ENCODE measurements at places on chromosomes 1 and 21.

- no peak overlapping the region for H3K27ac ChIP-seq
- no peaks in the 10 kb centered on the region for H3K27me3 ChIP-seq
- H3K36me3 ChIP-seq, result peaks cover 37% of the 10 kb centered on the region
- no peak for DNase-seq
Measured at GRCh38 chr1:150469291-150469690, 17.9 kb upstream of the TARS2 start.

DNA sequence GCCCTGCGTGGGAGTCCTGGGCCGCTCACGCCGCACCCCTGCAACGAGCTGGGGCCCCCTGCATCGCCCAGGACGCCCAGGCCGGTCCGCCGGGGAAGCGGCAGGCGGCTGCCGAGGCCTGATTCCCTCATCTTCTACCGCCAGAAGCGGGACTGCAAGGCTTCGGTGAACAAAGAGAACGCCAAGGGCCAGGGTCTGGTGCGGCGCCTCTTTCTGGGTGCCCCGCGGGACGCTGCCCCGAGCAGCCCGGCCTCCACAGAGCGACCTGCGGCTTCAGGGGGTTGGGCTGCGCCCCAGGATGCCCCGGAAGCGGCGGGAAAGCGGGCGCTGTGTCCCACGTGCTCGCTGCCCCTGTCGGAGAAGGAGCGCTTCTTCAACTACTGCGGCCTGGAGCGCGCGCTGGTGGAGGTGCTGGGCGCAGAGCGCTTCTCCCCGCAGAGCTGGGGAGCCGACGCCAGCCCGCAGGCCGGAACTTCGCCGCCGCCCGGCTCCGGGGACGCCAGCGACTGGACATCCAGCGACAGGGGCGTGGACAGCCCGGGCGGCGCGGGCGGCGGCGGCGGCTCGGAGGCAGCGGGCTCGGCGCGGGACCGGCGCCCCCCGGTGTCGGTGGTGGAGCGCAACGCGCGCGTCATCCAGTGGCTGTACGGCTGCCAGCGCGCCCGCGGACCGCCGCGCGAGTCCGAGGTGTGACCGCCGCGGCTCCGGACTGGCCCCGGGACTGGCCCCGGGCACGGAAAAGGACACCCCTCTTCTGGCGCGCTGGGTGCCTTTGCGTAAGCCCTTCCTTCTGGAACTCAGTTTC is 2.7 kb downstream of the FAM110D start:
- H3K4me1 ChIP-seq, result peaks cover 32% of the 10 kb centered on the region
- H3K36me3 ChIP-seq, result no peaks in the 10 kb centered on the region
- peak overlapping the region; percentile 52 for H3K4me3 ChIP-seq
- H3K27ac ChIP-seq, result no peak overlapping the region
- peak; percentile 69 for DNase-seq

- peak; percentile 27 for DNase-seq
- no peak overlapping the region for H3K27ac ChIP-seq
- H3K4me1 ChIP-seq, result peaks cover 32% of the 10 kb centered on the region
- H3K36me3 ChIP-seq, result no peaks in the 10 kb centered on the region
- peak overlapping the region; percentile 68 for H3K4me3 ChIP-seq
- H3K27me3 ChIP-seq, result peaks cover 91% of the 10 kb centered on the region
Measured at GRCh38 chr1:180230791-180231505, 884 bp downstream of the LHX4 start.

GRCh38 chr1:89453123-89453972 is 71.3 kb upstream of the LRRC8B start:
- H3K36me3 ChIP-seq, result no peaks in the 10 kb centered on the region
- H3K4me3 ChIP-seq, result no peak overlapping the region

DNA sequence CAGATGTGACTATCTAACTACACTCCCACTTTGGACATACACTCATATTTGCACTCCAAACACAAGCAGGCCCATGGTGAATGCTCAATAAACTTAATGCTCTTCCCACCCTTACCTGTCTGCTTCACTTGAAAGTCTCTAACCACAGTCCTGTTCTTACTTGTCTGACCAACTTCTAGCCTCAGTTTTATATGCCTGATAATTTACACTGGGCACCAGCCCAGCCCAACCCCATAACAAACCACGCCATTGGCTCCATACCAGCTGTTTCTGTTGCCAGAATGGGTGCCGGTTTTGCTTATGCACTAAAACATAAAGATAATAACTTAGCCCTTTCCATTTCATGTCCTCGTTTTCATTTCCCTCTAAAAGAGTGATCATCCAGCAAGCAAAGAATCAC is 395.4 kb downstream of the NTNG1 start:
- no peaks in the 10 kb centered on the region for H3K4me1 ChIP-seq
- H3K4me3 ChIP-seq, result no peak overlapping the region
- H3K36me3 ChIP-seq, result no peaks in the 10 kb centered on the region
- no peak overlapping the region for H3K27ac ChIP-seq
- peaks cover 4% of the 10 kb centered on the region for H3K27me3 ChIP-seq
- no peak for DNase-seq

- H3K36me3 ChIP-seq, result no peaks in the 10 kb centered on the region
- H3K27me3 ChIP-seq, result peaks cover 23% of the 10 kb centered on the region
- no peaks in the 10 kb centered on the region for H3K4me1 ChIP-seq
- H3K27ac ChIP-seq, result no peak overlapping the region
- no peak overlapping the region for H3K4me3 ChIP-seq
- DNase-seq, result no peak
Measured at GRCh38 chr21:36734367-36735200, 35.7 kb downstream of the SIM2 start.

DNA sequence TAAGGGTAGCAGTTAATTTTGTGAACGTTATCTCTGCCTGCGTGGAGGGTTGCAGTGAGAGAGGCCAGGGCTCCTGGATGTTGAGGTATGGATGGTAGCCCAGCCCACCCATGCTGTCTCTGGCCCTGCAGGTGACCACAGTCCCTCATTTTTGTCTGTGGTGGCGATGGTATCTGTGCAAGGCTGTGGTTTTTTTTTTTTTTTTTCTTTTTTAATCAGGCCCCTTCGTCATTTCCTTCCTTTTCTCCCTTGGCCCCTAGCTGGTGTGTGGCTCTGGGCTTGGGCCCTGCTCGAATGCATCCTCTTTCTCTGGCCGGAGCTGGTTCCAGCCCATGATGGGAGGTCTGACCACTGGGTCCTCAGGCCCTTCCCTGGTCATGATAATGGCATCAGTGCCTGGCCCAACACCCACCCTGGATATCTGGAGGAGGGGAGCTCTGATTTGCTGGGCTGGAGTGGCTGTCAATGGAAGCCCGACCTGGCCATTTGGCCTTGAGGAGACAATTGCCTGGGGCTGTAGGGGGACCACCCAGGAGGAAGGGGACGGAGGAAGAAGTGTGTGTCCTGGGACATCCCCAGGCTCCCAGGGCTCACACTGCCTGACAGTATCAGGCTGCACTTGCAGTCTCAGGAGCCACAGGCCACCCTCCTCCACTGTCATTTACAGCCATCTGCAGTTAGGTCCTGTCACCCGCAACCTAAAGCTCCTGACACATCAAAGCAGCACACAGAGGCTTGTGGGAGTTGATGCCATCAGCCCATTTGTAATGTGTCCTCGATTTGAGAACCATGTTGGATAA is 8.1 kb upstream of the RNF187 start:
- DNase-seq, result no peak
- H3K27ac ChIP-seq, result peak overlapping the region; percentile 76
- H3K4me3 ChIP-seq, result peak overlapping the region; percentile 21
- H3K4me1 ChIP-seq, result peaks cover 36% of the 10 kb centered on the region

GRCh38 chr1:243474136-243474881 is 218.5 kb downstream of the SDCCAG8 start:
- peaks cover 6% of the 10 kb centered on the region for H3K4me1 ChIP-seq
- no peak overlapping the region for H3K4me3 ChIP-seq
- no peaks in the 10 kb centered on the region for H3K27me3 ChIP-seq
- no peak for DNase-seq
- H3K27ac ChIP-seq, result no peak overlapping the region

DNA sequence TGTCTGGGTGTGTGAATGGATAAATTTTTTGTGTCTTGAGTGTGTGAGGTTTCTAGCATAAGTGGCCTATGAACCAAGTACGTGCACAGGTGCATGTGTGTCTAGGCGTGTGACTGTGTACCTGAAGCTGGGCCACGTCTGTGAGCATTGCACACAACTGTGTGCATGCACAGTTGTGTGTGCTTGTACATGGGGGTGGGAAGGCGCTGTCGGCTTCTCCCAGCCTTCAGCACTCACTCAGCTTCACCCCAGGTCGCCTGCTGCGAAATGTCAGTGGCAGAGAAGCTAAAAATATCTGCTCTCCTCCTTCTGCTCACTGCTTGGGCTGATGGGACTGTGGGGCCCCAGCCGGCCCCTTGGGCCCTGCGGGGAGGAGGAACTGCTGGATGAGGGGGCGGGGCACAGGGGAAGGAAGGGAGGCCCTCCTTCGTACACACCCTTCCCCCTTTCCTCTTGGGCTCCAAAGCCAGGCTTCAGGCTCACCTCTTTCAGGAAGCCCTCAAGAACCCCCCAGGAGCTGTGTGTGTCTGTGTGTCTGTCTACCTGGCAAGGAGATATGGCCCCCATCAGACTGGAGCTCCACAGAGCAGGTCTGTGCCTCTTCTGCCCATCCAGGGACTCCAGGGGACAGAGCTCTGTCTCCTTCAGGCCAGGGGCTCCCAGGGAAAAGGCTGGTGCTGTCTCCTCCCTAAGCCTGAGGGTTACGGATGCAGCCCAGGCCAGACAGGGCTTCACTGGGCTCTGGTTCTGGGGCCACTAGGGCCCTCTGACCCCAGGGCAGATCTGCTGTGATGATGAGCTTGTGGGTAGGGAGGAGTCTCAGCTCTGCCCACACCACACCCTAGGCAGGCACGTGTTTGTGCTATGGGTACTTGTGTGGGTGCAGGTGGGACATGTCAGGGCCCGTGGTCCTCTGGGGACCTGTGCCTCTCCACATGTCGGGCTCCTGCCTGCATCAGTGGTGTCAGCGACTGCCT is 35.6 kb upstream of the WASF2 start:
- peak overlapping the region; percentile 73 for H3K27ac ChIP-seq
- peaks cover 11% of the 10 kb centered on the region for H3K36me3 ChIP-seq
- H3K4me1 ChIP-seq, result peaks cover 79% of the 10 kb centered on the region
- DNase-seq, result peak; percentile 82
- H3K27me3 ChIP-seq, result no peaks in the 10 kb centered on the region
- H3K4me3 ChIP-seq, result peak overlapping the region; percentile 74

DNA sequence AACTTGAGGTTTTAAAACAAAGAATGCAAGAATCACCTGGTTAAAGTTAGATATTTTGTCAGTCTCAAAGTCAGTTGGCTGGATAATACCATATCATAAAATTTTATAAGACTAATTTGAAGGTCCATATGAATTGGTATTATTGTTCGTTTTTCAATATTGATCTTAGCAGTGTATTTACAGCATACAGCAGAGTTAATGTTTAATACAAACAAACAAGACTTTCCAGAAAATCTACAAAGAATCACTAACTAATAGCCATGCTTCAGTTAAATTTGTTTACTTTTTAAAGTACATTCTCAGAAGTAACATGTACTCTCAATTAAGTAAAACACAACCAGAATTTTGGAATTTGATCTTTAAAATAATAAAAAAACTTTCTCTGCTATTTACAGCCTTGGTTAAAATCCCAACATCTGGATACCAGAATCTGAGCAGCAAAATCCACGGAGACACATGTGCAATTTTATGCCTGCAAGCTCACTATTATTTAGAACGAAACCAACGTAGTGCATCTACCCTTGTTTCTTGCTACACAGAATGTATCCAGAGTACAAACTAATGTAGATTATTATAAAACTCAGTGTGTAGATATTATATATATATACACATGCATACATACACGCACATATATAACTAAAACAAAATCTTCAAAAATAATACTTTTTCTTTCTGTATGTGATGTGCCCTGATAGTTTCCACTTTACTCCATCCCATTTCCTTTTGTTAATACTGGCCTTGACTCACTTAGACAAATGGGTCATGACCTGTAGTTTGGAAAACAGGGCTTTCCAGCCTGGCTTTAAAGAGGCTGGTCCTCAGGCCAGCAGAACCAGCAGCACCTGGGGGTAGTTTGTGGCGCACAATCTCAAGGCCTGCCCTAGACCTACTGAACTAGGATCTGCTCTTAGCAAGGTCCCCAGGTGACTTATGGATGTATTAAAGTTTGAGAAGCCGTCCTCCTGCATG is 63.6 kb upstream of the ERG start:
- no peak overlapping the region for H3K27ac ChIP-seq
- peaks cover 1% of the 10 kb centered on the region for H3K27me3 ChIP-seq
- H3K36me3 ChIP-seq, result no peaks in the 10 kb centered on the region
- H3K4me1 ChIP-seq, result no peaks in the 10 kb centered on the region

DNA sequence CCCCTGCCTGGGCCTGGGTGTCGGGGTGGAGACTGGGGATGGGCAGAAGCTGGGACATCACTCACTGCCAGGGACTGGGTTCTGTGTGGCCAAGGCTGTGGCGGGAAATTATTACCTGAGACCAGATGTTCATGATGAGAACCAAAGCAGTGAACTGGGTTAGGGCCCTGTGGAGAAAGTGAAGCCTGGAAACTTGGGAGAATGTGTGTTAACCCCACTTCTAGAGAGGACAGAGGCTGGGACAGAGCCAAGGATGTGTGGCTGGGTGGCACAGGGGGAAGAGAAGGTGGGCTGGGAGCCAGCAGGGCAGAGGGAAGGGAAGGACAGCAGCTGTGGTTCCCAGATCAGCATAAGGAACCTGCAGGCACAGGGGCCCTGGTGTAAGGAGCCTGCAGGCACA is 31.3 kb downstream of the CNIH3 start:
- H3K27me3 ChIP-seq, result peaks cover 26% of the 10 kb centered on the region
- no peaks in the 10 kb centered on the region for H3K4me1 ChIP-seq
- H3K27ac ChIP-seq, result no peak overlapping the region
- H3K36me3 ChIP-seq, result no peaks in the 10 kb centered on the region
- no peak for DNase-seq

DNA sequence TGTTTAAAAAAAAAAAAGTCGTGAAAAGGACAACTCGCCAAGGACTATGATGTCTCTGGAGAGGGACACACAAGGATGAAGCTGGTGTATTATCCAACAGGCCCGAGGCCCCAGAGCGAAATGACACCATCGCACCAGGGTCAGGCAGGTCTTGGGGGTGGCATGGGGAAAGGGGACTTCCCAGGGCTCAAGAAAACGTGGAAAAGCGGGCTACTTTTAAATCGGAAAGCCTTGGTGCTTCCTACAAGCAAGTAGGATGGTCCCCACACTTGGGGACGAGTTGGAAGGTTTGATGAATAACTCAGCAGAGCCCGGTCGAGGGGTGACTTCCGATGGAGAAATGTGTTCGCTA is 505 bp upstream of the GNPAT start:
- peaks cover 63% of the 10 kb centered on the region for H3K4me1 ChIP-seq
- H3K36me3 ChIP-seq, result peaks cover 55% of the 10 kb centered on the region
- peak; percentile 24 for DNase-seq
- no peaks in the 10 kb centered on the region for H3K27me3 ChIP-seq
- H3K4me3 ChIP-seq, result peak overlapping the region; percentile 98
- peak overlapping the region; percentile 88 for H3K27ac ChIP-seq

GRCh38 chr1:246901874-246902273 is 29.9 kb downstream of the AHCTF1 start:
- peaks cover 58% of the 10 kb centered on the region for H3K36me3 ChIP-seq
- H3K4me1 ChIP-seq, result peaks cover 2% of the 10 kb centered on the region
- DNase-seq, result no peak
- no peaks in the 10 kb centered on the region for H3K27me3 ChIP-seq
- no peak overlapping the region for H3K27ac ChIP-seq
